Hepatocyte (in vitro differentiated cells): ENCODE measurements at places on chromosomes 11 and 22. TPM values are rescaled to one million over a fixed set of nuclear protein-coding genes. Genes with fewer than 3 reads are reported as not detected.

- no peaks in the 10 kb centered on the region for H3K4me1 ChIP-seq
- H3K27me3 ChIP-seq = no peaks in the 10 kb centered on the region
- DNase-seq = no peak
- no peak overlapping the region for H3K27ac ChIP-seq
- no peaks in the 10 kb centered on the region for H3K36me3 ChIP-seq
These were observed 140.7 kb downstream of the APIP start for GRCh38 chr11:34775417-34775888.

GRCh38 chr11:47375020-47375419 lies 3.3 kb downstream of the SPI1 start:
- H3K4me3 ChIP-seq = no peak overlapping the region
- no peaks in the 10 kb centered on the region for H3K36me3 ChIP-seq
- no peaks in the 10 kb centered on the region for H3K27me3 ChIP-seq
- H3K4me1 ChIP-seq = no peaks in the 10 kb centered on the region
- no peak for DNase-seq

GRCh38 chr22:19596680-19597398 lies 72.6 kb upstream of the CLDN5 start:
- H3K4me1 ChIP-seq = no peaks in the 10 kb centered on the region
- no peaks in the 10 kb centered on the region for H3K27me3 ChIP-seq
- no peak overlapping the region for H3K4me3 ChIP-seq
- H3K27ac ChIP-seq = peak overlapping the region; percentile 62
- H3K36me3 ChIP-seq = no peaks in the 10 kb centered on the region

Gene SOX6
- 75.7 and 90.4 TPM in 2 replicates for total RNA-seq

DNA sequence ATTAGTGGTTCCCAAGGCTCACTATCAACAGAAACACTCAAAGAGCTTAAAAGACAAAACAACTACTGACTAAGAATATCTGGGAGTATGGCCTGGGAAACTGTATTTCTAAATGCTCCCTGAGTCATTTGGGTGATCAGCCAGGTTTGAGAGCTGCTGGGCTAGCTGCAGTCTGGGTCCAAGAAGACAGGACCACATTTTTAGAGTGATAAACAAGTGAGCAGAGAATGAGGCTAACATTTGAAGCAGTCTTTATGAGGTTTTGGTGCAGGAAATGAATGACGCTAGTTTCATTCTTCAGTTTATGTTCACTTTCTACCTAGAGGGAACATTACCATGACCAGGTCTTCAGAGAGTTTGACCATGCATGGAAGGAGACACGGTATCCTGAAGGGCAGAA lies 97.7 kb downstream of the TEAD1 start:
- H3K27ac ChIP-seq = peak overlapping the region; percentile 16
- H3K4me1 ChIP-seq = peaks cover 29% of the 10 kb centered on the region
- no peak for DNase-seq
- no peaks in the 10 kb centered on the region for H3K27me3 ChIP-seq

- H3K27me3 ChIP-seq = no peaks in the 10 kb centered on the region
- no peak for DNase-seq
- no peaks in the 10 kb centered on the region for H3K4me1 ChIP-seq
- no peak overlapping the region for H3K27ac ChIP-seq
These were observed 19.8 kb downstream of the TPST2 start for GRCh38 chr22:26570115-26570514.

Gene OR52H1
- 0.28 TPM in 1 of 2 replicates, not detected in the other for total RNA-seq

GRCh38 chr11:6526411-6527135 lies 29.5 kb downstream of the DNHD1 start:
- peaks cover 10% of the 10 kb centered on the region for H3K4me1 ChIP-seq
- no peaks in the 10 kb centered on the region for H3K27me3 ChIP-seq
- DNase-seq = no peak

Gene MYRF
- total RNA-seq = 42.2 and 57.3 TPM in 2 replicates

Gene MPPED2
- total RNA-seq = 7.5 and 7.6 TPM in 2 replicates

DNA sequence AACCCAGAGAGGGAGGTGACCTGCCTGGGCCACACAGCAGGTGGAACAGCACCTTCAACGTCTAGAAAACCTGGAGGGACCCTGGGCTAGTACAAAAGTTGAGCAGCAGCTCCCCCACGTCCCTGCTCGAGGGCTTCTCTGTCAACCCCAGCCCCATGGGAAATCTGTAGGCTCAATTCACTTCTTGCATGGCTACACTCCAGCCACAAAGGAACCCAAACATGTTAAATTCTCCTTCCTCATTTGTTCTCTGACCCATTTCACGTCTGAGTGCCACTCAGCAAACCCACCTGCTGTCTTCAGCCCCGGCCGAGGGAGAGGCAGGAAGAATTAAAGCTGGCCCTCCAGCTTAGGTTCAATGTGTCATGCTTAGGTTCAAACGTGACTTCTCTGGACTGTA lies 418.5 kb downstream of the MIAT start:
- no peaks in the 10 kb centered on the region for H3K36me3 ChIP-seq
- DNase-seq = no peak
- H3K4me3 ChIP-seq = no peak overlapping the region
- H3K4me1 ChIP-seq = no peaks in the 10 kb centered on the region

Gene DUSP8
- 7.9 and 8.0 TPM in 2 replicates for total RNA-seq

DNA sequence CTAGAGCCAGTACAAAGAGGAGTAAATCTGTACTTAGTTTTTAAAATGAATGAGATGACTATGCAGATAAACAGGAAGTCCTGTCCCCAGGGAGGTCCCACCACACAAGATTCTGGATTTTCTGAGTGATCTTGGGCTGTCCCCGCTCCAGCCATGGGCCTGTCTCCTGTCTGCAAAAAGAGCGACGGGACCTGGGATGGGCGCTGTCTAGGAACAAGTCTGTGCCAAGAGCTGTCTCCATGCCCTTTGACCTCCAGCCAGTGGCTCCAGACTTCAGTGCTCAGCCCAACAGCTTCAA lies 6.0 kb downstream of the CSNK1E start:
- H3K4me1 ChIP-seq = peaks cover 29% of the 10 kb centered on the region
- no peak overlapping the region for H3K4me3 ChIP-seq
- H3K36me3 ChIP-seq = no peaks in the 10 kb centered on the region
- no peak overlapping the region for H3K27ac ChIP-seq

GRCh38 chr11:92376146-92376599 lies 151.6 kb downstream of the FAT3 start:
- H3K27ac ChIP-seq = no peak overlapping the region
- no peak overlapping the region for H3K4me3 ChIP-seq
- H3K36me3 ChIP-seq = no peaks in the 10 kb centered on the region
- DNase-seq = peak; percentile 18
- H3K27me3 ChIP-seq = no peaks in the 10 kb centered on the region

DNA sequence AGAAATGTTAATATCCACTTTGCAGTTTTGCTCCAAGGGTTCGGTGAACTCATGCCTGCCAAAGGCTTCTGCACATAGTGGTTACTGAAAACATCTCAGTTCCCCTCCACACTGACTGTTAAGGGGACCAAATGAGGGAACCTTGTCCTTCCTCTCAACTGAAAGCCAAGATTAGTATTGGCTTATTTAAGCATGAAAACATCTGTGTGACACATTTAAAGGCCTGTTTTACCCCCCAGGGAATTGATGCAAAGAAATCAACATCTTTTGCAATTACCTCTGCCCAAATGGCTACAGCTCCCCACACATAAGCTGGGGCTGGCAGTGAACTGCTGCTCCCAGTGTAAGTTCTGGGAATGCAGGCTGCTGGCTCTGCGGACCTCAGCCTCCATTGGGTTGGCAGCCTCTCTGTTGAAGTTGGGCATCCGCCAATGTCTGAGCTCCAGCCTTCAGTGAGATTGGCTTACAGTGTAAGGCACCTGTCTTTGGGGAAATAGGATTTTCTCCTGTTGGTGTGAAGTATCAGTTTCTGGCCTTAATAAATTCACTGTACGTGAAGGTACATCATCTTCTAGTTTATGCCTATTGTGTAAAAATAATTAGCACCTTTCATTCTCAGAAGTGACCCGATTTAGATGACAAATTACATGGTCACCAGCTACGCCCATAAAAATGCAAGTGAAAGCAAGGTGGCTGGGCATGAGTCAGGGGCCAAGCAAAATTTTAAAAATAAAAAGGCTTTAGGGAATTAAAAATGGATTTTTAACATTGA lies 213.4 kb upstream of the SYN3 start:
- H3K36me3 ChIP-seq = no peaks in the 10 kb centered on the region
- H3K4me1 ChIP-seq = peaks cover 15% of the 10 kb centered on the region
- no peak for DNase-seq
